CD4-positive, CD25-positive, alpha-beta regulatory T cell (primary cell): ENCODE measurements at places on chromosomes 3 and 15.

- DNase-seq = no peak
- H3K27ac ChIP-seq = no peak overlapping the region
- H3K36me3 ChIP-seq = no peaks in the 10 kb centered on the region
- no peak overlapping the region for H3K4me3 ChIP-seq
These were observed 280.6 kb downstream of the PTPRG start for GRCh38 chr3:61841988-61842387.

- H3K4me1 ChIP-seq = no peaks in the 10 kb centered on the region
- no peak overlapping the region for H3K4me3 ChIP-seq
- H3K27me3 ChIP-seq = peaks cover 1% of the 10 kb centered on the region
- no peaks in the 10 kb centered on the region for H3K36me3 ChIP-seq
- DNase-seq = no peak
- H3K27ac ChIP-seq = no peak overlapping the region
These were observed 281.4 kb upstream of the CTDSPL start for GRCh38 chr3:37580237-37580636.

DNA sequence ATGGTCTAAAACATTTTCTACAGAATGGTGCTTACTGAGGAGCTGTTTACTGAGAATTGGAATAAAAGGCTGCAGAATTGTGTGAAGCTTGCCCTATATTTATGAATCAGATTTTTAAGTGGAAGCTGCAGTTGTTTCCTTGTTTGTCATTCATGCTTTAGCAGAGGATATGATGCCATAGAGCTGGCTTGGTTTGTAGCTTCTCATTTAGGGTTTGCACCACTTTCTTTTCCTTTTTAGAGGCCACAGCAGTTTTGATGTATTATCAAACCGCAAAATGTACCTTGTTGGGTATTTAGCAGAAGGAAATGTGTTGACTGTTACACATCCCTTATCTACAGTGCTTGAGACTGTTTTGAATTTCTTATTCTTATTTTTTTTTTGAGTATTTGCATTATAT is 66.2 kb downstream of the RASA2 start:
- no peaks in the 10 kb centered on the region for H3K27me3 ChIP-seq
- peak; percentile 75 for DNase-seq
- peaks cover 52% of the 10 kb centered on the region for H3K4me1 ChIP-seq
- peak overlapping the region; percentile 59 for H3K27ac ChIP-seq

GRCh38 chr3:83873550-83873949 is 1085.2 kb upstream of the CADM2 start:
- H3K4me1 ChIP-seq = no peaks in the 10 kb centered on the region
- DNase-seq = no peak
- no peak overlapping the region for H3K4me3 ChIP-seq
- H3K27ac ChIP-seq = no peak overlapping the region

GRCh38 chr15:68176601-68177000 is 28.5 kb downstream of the CALML4 start:
- peaks cover 71% of the 10 kb centered on the region for H3K36me3 ChIP-seq
- no peaks in the 10 kb centered on the region for H3K27me3 ChIP-seq
- H3K4me3 ChIP-seq = no peak overlapping the region
- H3K27ac ChIP-seq = no peak overlapping the region

DNA sequence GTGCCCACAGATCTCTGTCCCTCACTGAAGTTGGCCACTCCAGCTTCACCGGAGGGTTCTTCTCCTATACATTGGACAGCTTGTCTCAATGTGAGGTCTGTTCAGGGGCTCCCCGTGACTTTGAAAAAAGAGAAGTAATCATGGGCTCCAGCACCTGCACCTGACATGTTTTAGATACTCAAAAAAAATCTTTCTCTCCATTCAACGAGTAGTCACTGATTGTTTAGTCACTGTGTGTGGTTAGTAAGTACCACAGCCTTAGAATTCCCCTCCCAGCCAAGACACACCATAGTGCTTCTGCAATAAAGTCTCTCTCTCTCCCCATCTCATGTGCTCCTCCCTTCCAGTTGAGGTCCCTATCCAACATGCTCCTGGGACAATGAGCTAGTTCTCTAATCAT is 18.6 kb downstream of the CCR9 start:
- no peaks in the 10 kb centered on the region for H3K27me3 ChIP-seq
- H3K4me1 ChIP-seq = peaks cover 18% of the 10 kb centered on the region
- peaks cover 6% of the 10 kb centered on the region for H3K36me3 ChIP-seq
- no peak for DNase-seq
- H3K27ac ChIP-seq = no peak overlapping the region

- no peaks in the 10 kb centered on the region for H3K27me3 ChIP-seq
- peaks cover 34% of the 10 kb centered on the region for H3K4me1 ChIP-seq
- no peak overlapping the region for H3K27ac ChIP-seq
These were observed 9.9 kb downstream of the BCL6 start for GRCh38 chr3:187735383-187735782.

DNA sequence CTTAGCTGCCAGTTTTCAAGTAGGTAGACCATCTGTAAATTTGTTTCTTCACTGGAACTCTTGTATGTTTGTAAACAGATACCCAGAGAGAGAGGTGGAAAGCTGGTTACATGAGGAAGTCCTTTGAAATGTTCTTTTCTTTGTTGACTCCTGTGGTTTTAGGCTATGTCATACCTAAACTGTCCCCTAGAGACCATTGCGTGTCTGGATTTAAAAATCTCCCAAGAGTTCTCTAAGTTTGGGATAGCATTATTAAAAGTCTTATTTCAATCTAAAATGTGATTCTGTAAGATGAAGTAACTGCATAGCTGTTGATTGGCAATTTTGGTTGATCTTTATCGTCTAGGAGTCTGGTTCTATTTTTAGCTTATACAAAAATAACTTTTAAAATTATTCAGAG is 127.2 kb downstream of the GHSR start:
- no peaks in the 10 kb centered on the region for H3K27me3 ChIP-seq
- no peak for DNase-seq
- no peak overlapping the region for H3K4me3 ChIP-seq
- no peaks in the 10 kb centered on the region for H3K4me1 ChIP-seq
